ENCODE measurements at places on chromosomes 2 and 18.

DNA sequence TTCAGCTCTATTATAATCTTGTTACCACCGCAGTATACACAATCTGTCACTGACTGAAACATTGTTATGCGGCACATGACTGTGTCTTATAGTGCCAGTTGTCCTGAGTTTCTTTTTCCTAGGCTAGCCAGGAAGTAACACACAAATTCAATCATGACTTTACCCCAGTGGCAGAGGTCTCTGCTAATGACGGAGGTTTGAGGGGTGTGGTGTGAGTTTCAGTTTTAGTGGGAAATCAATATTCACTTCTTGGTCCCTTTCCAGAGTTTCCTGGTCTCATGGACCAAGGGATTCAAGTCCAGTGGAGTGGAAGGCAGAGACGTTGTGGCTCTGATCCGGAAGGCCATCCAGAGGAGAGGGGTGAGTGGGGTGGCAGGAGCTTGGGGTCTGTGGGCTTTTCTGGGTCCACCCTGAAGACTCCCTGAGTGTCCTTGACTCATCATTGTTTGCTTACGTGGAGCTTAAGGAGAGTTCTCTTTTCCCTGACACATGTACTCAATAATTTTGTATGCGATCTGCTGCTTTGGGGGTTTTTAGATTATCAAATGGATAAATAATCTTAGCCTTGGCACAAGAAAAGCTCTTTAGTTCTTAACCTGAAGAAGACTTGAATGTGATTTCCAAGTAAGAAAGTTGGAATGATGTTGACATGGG, 39.2 kb downstream of the HK2 start:
- no peak for DNase-seq

- no peak for DNase-seq
Measured at GRCh38 chr18:35180455-35180854, 60.4 kb upstream of the ZNF397 start.

DNA sequence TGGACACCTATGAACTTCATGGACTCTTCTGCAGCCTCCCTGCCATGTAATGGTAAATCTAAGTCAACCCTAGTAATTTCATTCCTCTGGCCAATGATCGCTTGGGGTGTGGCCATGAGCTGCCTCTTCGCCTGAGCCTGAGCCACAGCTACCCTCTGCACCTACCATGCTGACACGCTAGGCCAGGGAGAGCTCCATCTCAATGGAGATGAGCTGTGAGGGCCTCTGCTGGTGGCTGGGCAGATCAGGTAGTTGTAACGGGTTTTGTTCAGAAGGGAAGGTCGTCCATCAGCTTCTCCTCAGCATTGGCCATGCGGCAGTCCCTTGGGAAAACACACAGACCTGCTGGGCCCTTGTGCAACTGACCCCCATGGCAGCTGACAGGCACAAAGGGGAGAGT, 24.4 kb downstream of the MPHOSPH10 start:
- DNase-seq: peak; percentile 11

DNA sequence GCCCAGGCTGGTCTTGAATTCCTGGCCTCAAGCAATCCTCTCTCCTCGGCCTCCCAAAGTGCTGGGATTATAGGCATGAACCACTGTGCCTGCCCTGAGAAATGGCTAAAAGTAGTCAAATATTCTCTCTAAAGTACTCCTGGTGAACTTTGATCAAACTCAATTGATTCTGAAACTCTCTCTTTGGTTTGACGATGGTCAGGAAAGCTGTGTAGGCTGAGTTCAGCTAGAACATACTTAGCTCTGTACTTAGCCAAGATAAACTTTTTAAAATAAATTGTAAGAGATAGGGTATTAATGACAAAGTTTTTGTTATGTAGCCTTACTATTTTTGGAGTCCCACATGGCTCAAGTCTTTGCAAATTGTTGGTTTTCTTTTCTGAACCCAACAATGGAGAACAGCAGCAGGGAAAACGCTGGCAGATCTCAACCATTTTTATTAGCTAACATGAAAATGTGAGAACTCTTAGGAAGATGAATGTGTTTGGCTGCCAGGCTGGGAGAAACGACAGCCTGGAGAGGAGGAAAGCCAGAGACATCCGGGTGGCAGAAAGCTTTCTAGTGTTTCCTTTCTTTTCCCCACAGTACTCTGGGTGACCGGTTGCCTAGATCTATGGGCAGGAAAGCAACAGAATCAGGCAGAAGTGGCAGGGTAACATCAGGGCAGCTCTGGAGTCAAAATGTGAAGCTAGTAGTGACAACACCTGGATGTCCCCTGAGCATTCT, 193.0 kb upstream of the LHCGR start:
- no peak for DNase-seq

DNA sequence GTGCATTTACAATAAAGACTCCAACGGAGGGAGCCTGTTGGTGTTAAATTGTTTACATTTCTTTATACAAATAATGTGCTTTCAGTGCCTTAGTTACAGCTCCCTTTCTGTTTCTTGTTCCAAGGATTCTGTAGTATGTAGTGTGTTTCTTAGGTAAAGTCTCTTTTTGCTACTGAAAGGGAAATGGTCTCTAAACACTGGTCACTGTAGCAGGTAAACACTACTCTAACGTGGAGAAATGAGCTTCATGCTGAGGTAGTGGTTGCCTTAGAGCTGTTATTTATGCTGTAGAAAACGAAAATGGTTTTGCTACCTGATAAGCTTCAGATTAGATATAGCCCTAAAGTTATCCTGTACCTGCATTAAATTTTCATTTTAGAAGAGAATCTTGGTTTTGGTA, 163.6 kb downstream of the CAPN13 start:
- DNase-seq: no peak

DNA sequence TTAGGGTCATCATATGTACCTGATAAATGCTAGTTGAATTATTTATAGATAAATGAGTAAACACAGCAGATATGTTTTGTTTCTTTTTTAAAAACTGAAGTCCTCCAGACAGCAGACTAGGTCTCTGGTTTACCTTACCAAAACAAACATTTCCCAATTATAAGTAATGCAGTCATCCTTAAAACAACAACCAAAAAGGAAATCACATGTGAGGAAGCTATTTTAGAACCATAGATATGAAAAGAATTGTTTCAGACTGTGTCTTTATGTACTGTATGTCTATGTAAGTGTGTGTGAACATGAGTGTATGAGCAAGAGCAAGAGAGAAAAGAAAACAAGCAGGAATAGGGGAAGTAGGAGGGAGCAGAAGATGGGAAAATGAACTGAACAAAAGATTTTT, 441.0 kb downstream of the CPS1 start:
- DNase-seq: no peak

GRCh38 chr2:176092270-176093144, at the start of gene HOXD13:
TSS of gene HOXD13 (plus strand) at chr2:176092721. CDS start at chr2:176092891, 170 bp downstream.
- no peak for DNase-seq

DNA sequence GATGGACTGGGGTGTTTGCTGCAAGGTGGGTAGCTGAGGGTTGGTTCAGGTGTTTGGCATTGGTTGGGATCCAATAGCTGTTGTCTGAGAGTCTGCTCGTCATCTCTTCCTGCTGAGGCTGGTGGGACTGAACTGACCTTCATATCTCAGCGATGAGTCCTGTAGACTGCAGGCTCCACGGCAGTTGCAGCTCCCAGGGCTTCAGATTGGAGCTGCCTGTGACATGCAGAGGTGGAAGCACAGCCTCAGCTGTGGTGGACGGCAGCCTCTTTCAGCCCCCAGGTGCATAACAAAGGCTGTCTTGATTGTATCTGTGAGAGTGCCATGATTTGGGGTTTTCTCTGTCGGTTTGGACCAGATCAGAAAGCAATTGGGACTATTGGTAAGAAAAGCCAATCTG, 3.9 kb upstream of the IL1R2 start:
- DNase-seq: no peak
